ENCODE measurements at places on chromosomes 5 and 9.

GRCh38 chr5:159463590-159464321 is 133.5 kb upstream of the IL12B start:
- no peak for DNase-seq

DNA sequence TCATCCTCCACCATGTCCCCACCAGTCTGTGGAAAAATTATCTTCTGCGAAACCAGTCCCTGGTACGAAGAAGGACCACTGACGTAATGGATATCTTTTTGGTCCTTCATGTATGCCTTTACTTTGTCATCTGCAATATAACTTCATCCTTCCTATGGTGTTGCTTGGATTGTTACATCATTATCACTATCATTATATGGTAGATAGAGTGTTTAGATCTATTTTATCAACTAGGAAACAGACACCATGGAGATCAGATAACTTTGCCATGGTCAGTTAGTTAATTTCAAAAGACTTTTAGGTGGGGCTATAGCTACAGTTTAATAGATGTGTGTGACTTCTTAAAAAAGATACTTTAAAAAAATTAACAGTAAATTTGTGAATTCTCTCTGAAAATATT is 23.8 kb upstream of the CAMLG start:
- DNase-seq = no peak

- DNase-seq = no peak
Measured at GRCh38 chr9:35939679-35940250, 18.2 kb downstream of the OR2S2 start.

GRCh38 chr5:14685757-14686156 is 21.2 kb downstream of the OTULIN start:
- peak; percentile 27 for DNase-seq

DNA sequence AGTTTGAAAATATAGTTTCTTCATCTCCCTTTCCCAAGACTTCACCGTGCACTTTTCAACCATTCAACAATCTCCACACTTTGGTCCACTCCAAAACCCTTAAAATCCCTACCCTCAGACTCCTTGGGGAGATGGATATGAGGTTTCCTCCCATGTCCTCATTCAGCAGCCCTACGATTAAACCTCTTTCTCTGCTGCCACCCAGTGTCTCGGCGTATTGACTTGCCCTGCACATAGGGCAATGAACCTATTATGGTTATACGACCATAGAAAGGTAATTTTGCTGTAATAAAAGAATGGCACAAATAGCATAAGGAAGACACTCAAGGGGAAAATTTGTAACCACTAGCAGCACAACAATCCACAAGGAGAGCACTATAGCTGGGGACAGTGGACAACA is 803.5 kb downstream of the TLE1 start:
- DNase-seq = no peak

GRCh38 chr5:148314187-148314586 is 2.0 kb downstream of the SPINK7 start:
- no peak for DNase-seq

- DNase-seq = peak; percentile 3
Measured at GRCh38 chr5:64637144-64637543, 53.2 kb upstream of the SHISAL2B start.

DNA sequence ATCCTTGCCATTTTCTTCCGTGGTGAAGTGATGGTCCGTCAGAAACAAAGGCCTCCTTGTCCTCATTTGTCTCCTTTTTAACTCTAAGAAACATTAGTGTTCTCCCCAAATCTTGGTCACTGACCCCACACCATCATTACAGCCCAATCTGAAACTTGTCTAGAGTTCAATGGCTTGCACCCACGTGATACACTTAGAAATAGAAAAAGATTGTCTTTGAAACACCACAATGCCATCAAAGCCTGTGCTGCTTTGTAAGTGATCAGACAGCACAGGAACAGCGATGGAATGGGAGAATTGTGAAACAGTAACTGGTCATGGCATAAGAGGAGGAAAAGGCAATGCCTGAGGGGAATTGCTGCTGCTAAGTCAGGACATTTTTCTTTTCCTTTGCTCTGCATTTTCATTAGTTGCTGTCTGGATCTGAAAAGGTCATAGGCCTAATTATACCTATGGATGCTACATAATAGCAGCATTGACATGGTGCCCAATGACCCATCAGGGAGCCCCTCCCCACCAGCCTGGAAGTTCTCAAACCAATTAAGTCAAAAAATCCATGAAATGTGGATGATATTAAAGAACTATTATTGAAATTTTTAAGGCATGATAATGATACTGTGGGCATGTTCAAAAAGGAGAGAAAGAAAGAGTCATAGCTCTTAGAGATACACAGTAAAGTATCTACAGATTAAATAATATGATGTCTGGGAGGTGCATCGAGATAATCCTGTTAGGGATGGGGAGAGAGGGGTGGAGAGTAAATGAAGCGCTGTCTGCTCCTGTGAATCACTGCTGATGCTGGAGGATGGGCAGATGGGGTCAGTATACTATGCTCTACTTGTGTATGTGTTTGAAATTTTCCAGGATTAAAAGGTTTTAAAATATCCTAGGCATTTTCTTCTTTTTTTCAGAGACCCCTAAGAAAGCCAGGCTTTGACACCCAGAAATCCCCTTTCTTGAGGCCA is 83.6 kb downstream of the ENC1 start:
- DNase-seq = no peak

DNA sequence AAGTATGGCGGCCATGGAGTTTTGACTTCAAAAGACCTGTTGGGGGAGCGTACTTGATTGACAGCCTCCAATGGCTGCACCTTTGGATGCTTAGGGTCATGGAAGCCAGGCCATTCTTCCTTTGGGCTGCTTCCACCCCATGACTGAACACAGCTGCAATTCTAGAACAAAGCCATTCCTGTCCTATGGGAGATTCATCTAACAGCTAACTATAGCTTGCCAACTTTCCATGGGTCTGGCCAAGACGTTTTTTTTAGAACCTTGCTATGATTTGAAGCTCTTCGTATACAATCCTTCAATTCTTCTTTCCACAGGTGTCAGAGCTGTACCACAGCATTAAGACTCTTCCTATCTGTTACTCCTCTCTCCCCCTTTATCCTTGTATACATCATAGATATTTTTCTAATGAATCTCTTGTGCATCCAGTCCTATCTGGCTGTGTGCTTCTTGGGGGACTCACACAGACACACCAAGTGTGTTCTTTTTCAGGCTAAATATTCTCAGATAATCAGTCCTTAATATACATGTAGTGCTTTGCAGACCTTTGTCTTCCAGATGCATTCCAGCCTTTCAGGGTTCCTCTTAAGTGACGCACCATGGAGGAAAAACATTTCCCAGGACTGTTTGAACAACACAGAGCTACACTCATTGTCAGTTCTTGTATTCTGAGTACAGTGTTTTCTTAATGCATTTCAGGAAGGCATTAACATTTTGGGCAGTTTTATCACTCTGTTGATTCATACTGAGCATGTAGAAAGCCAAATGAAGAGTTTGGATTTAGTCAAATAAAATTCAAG is 198.9 kb downstream of the TAF11L14 start:
- no peak for DNase-seq

- no peak for DNase-seq
Measured at GRCh38 chr5:8408258-8408657, 539.3 kb downstream of the MTRR start.
